Kidney epithelial cell (primary cell): ENCODE measurements at places on chromosomes 12 and 14. TPM values are rescaled to one million over a fixed set of nuclear protein-coding genes. Genes with fewer than 3 reads are reported as not detected.

The ASCL1 gene
- total RNA-seq: 0.07 TPM in 1 of 2 replicates, not detected in the other

The TAS2R31 gene
- 0.84 and 2.6 TPM in 2 replicates for total RNA-seq

The HSPB8 gene
- 43.3 and 44.2 TPM in 2 replicates for total RNA-seq

The RNASE3 gene
- not detected in 2 replicates for total RNA-seq

The PPP1R1A gene
- 2.4 and 3.4 TPM in 2 replicates for total RNA-seq

The LMNTD1 gene
- total RNA-seq: 0.08 TPM in 1 of 2 replicates, not detected in the other

The NKX2-1 gene
- total RNA-seq: not detected in 2 replicates

The B4GALNT1 gene
- total RNA-seq: 0.48 and 2.2 TPM in 2 replicates

The HOXC13 gene
- total RNA-seq: not detected in 2 replicates

The HOXC6 gene
- total RNA-seq: 1.1 and 1.8 TPM in 2 replicates

The GZMB gene
- total RNA-seq: not detected in 2 replicates

The TAS2R10 gene
- total RNA-seq: 0.34 and 0.46 TPM in 2 replicates

The CLEC4C gene
- total RNA-seq: not detected in 2 replicates

The ESYT1 gene
- 213 and 309 TPM in 2 replicates for total RNA-seq

The ERBB3 gene
- 12.3 and 17.3 TPM in 2 replicates for total RNA-seq

The MUCL1 gene
- not detected in 2 replicates for total RNA-seq

The TIMELESS gene
- 10.3 and 15.5 TPM in 2 replicates for total RNA-seq

The SERPINA10 gene
- total RNA-seq: not detected in 2 replicates

The SLC24A4 gene
- not detected in 2 replicates for total RNA-seq

The KRT85 gene
- total RNA-seq: not detected in 2 replicates

The HCAR1 gene
- 0.62 and 0.79 TPM in 2 replicates for total RNA-seq

The CDH24 gene
- 5.9 and 7.0 TPM in 2 replicates for total RNA-seq

The HNRNPC gene
- 723 and 773 TPM in 2 replicates for total RNA-seq

The GATC gene
- total RNA-seq: 22.5 and 25.7 TPM in 2 replicates

The P2RX7 gene
- 0.29 and 0.96 TPM in 2 replicates for total RNA-seq

The ABCD2 gene
- total RNA-seq: not detected in 2 replicates

The DAO gene
- not detected in 2 replicates for total RNA-seq

The GLI1 gene
- 1.6 TPM in 2 replicates for total RNA-seq

The MMP17 gene
- total RNA-seq: 1.7 and 7.3 TPM in 2 replicates

The LALBA gene
- total RNA-seq: not detected in 2 replicates

The CLEC2A gene
- not detected in 2 replicates for total RNA-seq

The MYO1A gene
- total RNA-seq: not detected in 2 replicates

The PTCSC3 gene
- total RNA-seq: not detected in 2 replicates

The TEX22 gene
- total RNA-seq: 0.27 and 0.46 TPM in 2 replicates

The USP44 gene
- 0.89 and 1.3 TPM in 2 replicates for total RNA-seq

The C12orf75 gene
- total RNA-seq: 248 and 276 TPM in 2 replicates

The C3AR1 gene
- total RNA-seq: 0.04 and 0.41 TPM in 2 replicates

The SERPINA9 gene
- total RNA-seq: not detected in 2 replicates

The FGD6 gene
- total RNA-seq: 31.5 and 40.9 TPM in 2 replicates

The KCNA5 gene
- total RNA-seq: 0.34 and 0.50 TPM in 2 replicates
